ENCODE measurements at places on chromosomes 1 and 21.

- DNase-seq = no peak
Observed at GRCh38 chr1:89955311-89956205, 39.4 kb upstream of the ZNF326 start.

DNA sequence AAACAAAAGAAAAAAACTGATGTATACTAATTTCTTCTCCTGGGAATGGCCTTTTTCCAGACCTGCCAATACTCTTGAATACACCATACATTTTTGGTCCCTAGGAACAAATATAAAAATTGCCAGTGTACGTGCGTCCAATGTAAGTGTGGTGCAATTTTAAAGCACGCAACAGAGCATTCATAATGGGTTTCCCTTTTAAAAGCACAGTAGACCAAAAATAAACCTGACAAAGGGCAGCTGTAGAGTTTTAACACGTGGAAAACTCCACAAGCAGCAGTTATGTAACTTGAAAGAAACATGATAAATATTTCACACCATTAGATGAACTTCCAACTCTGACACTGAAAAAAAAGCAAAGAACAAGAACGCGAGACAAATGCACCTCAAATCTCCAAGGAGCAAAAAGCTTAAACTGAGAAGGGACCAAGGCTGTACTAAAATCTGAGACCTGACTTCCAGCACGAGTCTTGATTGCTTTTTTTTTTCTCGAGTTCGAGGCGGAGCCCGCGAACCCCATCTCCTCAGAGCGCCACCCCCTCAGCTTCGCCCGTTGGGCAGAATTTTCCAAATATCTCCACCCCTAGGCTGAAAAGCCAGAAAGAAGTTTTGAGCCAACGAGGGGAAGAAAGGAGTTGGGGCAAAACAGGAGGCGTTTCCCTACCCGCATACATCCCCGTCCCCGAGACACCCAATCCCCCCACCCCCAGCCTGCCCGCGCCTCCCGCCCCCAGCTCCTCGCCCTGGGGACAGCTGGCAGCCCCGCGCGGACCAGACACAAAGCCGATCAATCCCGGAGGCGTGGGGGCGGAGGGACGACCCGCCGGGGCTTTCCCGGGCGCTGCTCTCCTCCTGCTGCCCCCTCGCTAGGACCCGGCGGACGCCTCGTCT is at the start of gene JAM2:
JAM2 (plus strand) TSS at position 599 of the 891 bp plus-strand sequence. CDS start 564 bp downstream, outside the sequence.
- peak; percentile 8 for DNase-seq

DNA sequence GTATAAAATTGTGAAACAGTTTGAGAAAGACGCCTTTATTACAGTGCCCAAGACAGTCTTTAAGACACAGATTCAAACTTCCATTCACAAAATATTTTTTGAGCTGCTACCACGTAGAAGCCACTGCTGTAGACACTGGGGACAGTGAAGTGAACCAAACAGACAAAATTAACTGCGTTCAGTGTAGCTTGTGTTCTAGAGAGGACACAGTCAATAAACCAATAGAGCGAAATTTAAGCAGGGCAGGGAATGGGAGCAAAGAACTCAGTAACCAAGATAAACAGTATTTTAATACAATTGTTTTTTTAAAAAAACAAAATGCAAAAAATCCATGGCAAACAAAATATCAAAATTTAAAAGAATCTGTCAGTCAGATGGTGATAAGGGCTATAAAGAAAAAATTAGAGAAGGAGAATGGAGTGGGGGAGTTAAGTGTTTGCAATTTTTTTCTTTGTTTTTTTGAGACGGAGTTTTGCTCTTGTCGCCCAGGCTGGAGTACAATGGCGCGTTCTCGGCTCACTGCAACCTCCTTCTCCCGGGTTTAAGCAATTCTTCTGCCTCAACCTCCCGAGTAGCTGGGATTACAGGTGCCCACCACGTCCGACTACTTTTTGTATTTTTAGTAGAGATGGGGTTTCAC is 719 bp upstream of the PARS2 start:
- no peak for DNase-seq

GRCh38 chr1:195053478-195053877 is 1554.8 kb downstream of the KCNT2 start:
- no peak for DNase-seq

Measured in effector CD8-positive, alpha-beta T cell (primary cell).